ENCODE measurements at places on chromosomes 12 and 14.

- no peak for DNase-seq
Measured at GRCh38 chr12:82600379-82600778, 86.3 kb upstream of the TMTC2 start.

DNA sequence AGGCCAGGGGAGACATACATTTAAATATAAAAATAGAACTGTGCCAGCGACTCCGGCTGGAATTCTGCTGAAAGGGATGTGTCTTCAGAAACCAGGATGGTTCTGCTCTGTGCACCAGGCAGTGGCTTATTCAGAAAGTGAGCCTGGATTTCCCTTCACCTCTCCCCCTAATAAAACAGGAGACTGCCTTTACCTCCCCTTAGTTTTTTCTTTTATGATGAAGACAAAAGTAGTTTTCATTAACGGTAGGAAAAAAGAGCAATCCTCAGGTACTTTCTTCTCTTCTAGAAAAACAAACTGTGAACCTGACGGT, 346 bp downstream of the SLC7A8 start:
- DNase-seq: no peak

DNA sequence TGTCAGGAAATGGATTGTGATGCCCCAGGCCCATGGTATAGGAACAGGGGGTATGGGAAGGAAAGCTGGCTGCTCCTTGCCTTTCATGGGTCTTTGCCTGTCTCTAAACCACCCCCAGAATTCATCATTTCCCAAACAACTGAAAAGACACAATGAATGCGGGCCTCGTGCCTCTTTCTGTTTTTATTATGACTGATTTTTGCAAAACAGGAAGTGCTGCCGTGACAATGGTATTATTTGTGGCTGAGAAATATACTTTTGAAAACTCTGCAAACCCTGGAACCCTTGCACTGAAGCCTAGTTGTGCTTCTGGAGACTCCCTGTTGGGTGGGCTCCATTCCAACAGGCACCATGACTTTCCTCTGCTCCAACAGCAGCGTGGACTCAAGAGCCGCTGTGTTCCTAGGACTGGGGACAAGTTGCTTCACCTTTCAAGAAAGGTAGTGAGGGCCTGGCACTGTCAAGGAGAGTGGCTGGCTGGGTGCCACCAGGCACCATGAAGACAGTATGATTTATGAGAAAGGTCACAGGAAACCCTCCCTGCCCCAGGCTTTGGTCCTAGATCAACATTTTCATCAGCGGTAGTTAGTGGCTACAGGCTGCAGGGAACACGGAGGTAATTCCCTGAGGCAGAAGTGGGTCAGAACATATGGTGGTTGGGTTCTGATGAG, 4.8 kb upstream of the DGLUCY start:
- no peak for DNase-seq

GRCh38 chr12:54941659-54942058, 42.9 kb downstream of the TESPA1 start:
- DNase-seq: no peak

DNA sequence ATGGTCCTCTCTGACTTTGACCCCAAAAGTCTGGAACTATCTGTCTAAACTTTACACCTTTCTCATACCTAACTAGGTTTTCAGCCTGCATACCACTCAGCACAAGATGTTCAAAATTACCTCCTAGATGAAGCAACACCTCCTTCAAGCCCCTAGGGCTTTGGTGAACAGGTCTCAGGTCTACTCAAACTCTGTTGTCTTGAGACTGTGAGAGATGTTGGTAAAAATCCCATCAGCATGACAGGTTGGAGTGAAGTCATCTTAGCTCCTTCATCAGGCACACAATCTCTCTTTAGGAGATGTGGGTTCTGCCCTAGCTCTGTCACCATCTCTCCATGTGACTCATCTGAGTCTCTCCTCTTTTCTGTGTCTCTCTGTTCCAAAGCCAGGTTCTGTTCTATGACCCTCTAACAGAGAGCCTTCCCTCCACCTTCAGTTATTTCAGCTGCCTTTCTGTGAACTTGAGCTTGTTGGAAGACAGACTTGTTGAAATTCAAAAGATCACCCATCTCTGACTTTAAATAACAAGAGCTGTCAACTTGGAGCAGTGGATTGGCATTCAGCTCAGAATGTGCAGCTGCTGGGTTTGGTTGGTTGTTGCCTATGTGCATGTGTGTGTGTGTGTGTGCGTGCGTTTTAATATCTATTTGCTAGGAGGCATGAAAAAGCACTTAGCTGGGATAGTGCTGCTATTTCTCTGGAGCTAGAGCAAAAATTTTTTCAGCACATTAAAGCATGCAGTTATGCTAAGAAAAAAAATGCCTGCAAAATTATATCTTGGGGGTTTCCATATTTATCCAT, 130.7 kb downstream of the CRACR2A start:
- DNase-seq: no peak

GRCh38 chr12:26345471-26346003, 150.2 kb downstream of the SSPN start:
- no peak for DNase-seq

GRCh38 chr14:23024612-23025075, 10.1 kb downstream of the PSMB5 start:
- DNase-seq: no peak

- DNase-seq: no peak
Measured at GRCh38 chr12:26018926-26019325, 60.4 kb downstream of the RASSF8 start.

DNA sequence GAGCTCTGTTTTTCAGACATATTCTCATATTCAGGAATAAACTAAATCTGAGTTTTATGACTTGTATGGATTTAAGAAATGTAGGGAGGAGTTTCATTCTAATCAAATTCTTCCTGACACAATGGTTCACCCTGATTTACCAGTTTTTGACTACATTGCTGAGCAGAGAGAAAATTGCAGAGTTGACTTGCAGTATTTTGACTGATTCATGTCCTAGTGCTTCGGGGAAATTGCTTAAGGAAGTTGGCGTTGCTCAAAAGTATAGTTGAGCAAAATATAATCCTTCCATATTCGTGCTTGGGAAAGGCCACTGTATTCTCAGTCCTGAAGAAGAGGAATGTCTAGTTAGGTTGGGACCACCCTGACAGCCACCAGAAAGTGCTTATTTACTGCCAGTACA, 1.3 kb upstream of the TWF1 start:
- no peak for DNase-seq

GRCh38 chr12:109872-110271, 43.3 kb downstream of the IQSEC3 start:
- DNase-seq: no peak

- no peak for DNase-seq
Measured at GRCh38 chr14:31927348-31927832, 149.7 kb upstream of the ARHGAP5 start.

DNA sequence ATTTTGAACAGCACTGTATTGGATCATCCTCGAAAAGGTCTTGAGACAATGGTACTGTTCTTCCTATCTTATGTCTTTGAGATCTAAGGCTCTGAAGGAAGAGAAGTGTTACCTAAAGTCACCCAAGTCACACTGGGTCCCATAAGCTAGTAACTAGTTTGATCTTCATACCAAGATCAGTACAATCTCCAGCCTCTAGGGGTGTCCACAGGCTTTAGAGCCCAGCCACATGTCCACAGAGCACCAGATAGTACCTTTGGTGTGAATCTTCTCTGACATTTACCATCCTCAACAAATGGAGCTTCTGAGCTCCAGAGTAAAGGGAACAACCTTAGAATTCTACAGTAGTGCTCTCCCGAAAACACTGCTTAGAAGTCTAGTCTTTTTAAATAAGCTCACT, 78.7 kb downstream of the KSR2 start:
- DNase-seq: no peak

GRCh38 chr12:56014205-56014604, 6.6 kb upstream of the IKZF4 start:
- no peak for DNase-seq

DNA sequence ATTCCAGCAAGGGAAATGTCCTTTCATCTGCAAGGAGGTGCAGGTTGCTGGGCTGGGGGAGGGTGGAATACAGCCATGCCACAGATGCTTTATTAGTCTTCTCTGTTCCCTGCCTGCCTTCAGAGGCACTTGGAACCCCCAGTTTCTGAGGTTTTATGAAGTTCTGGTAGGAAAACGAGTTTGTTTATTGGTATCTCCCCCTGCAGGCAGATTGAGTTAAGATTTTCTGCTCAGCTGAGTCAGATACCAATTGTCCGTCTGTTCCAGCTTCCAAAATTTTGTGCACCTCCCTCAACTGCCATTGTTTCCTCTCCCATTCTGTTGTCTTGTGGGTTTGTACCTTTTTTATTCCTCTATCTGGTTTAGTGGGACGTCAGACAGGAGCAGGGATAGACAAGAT, 155.6 kb downstream of the ETV6 start:
- no peak for DNase-seq

DNA sequence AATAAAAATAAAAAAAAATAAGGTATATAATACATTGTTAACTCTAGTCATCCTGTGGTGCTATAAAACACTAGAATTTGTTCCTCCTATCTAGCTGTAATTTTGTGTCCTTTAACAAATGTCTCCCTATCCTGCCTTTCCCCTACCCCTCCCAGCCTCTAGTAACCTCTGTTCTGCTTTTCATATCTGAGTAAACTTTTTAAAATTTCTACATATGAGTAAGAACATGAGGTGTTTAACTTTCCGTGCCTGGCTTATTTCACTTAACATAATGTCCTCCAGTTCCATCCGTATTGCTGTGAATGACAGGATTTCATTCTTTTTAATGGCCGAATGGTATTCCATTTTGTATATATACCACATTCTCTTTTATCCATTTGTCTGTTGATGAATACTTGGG, 71.3 kb upstream of the GNG2 start:
- no peak for DNase-seq

- DNase-seq: no peak
Measured at GRCh38 chr14:78253986-78254385, 83.8 kb downstream of the NRXN3 start.

- DNase-seq: no peak
Measured at GRCh38 chr12:20370014-20370386, 1.7 kb downstream of the PDE3A start.

DNA sequence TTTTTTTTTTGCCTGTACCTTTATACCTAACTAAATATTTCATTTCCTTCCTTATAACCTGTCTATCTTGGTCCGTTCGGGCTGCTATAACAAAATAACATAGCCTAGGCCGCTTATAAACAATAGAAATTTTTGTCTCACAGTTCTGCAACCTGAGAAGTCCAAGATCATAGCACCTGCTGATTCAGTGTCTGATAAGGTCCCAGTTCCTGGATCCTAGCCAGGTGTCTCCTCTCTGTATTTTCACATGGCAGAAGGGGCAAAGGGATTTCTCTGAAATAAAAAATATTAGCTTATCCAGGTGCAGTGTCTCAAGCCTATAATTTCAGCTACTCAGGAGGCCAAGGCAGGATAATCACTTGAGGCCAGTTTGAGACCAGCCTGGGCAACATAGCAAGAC, 1046.6 kb upstream of the USP15 start:
- no peak for DNase-seq

DNA sequence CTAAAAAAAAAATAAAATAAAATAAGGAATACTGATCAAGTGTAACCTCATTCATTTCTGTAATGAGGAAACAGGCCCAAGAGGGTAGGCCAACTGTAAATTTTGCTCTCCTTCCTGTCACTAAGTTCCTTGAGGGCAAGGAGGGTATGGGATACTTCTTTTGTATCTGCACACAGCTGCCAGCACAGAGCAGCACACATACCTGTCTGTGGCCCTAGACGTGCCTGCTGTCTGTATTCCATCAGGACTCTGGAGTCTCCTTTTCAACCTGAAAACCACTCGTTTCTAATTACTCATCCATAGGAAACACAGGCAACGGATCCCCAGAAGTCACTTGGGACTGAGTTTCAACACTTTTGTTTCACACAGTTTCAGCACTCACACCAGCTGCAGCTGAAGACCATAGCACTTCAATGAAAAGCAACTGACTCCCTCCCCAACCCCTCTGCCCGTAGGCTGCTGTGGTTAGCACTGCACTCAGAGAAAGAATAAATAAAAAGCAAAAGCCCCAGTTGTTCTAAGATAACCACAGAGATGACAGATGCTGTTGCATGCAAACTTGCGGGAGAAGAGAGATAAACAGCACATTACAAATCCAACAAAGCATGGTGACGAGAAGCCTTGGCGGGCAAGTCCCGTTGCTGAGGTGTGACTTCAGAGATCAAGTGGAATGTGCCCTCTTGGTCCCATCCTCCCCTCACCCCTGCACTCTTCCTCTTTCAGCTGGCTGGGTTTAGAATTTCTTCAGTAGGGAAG, 24.9 kb downstream of the CRACR2A start:
- no peak for DNase-seq

GRCh38 chr14:53537422-53538315, 384.5 kb upstream of the DDHD1 start:
- no peak for DNase-seq

DNA sequence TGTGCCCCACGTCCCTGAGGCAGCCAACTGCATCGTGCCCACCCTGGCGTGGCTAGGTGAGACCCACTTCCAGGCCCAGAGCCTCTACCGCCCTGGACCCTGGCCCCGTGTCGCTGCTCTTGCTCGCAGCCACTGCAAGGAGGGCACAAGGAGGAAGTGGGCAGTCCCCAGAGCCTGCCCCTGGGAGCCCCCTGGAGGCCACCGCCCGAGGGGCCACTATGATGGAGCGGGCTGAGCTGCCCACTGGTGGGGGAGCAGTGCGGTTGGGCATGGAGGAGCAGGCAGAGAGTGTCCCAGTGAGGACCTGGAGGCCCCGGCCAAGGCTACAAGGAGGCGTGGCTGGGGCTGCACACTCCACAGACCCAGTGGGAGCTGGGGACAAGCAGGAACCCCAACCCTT, 323.6 kb downstream of the PCNX1 start:
- no peak for DNase-seq

- DNase-seq: no peak
Measured at GRCh38 chr12:69932676-69933552, 107.9 kb downstream of the MYRFL start.

DNA sequence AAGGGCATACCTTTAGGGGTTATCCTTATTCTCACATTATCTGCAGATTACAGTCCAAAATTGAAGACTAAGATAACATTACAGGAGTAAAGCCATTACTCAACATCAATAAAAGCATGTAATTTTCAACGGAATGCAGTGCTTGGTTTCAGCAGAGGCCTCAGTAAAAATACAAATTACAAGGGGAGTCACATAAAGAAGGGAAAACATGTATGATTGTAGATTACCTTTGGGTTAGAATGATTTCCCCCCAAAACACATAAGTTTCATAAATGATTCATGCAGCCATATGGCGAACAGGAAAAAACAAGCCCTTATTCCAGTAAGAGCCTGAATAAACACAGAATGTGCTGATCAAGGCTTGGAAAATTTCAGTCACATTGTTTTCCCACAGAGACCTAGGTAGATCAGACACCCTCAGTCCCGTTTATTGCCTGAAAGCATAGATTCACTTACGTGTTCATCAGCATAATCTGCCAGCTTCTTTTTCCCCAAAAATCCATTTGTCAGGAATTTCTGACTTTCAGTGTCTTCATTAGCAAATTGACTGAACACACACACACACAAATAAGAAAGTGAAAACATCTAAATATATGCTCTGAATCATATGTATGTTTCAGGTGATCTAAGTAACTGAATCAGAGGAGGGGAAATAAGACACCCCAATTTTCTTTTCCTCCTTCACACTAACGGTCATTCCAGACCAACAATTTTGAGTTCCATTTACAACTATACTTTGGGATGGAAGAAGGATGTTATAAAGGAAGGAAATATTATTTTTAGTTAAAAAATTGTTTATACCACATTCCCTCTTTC, 37.5 kb downstream of the SLC38A4 start:
- DNase-seq: no peak

- no peak for DNase-seq
Measured at GRCh38 chr12:83250866-83251265, 564.2 kb downstream of the TMTC2 start.

- no peak for DNase-seq
Measured at GRCh38 chr14:75631453-75631831, 29.2 kb downstream of the ERG28 start.
